Renal cortical epithelial cell (primary cell): ENCODE measurements at places on chromosomes 12 and 14. TPM values are rescaled to one million over a fixed set of nuclear protein-coding genes. Genes with fewer than 3 reads are reported as not detected.

Gene GLT1D1
- not detected in 2 replicates for total RNA-seq

Gene TOGARAM1
- 14.2 and 40.5 TPM in 2 replicates for total RNA-seq

GRCh38 chr12:114626-115211 is 48.2 kb downstream of the IQSEC3 start:
- DNase-seq: no peak

- DNase-seq: no peak
Measured at GRCh38 chr14:105711841-105712460, 185.6 kb downstream of the TMEM121 start.

DNA sequence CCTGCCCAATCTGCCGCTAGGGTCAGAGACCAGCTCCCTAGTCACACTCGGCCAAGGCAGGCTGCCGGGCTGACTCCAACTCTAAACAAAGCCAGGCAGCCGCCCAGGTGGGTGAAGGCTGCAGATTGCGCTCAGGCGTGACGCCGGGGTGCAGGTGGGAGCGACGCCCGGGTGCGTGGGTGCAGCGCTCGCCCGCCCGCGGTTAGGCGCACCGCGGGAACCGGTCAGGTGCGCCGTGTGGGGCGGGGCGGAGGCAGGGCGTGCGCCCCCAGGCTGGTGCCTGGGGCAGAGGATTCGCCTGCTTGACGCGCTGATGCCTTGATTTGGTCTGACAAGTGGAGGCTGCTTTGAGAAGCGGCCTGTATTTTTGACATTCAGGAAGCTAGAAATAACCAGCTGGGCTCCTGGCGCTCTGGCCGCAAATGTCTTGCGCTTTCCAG is 126.7 kb upstream of the HIF1A start:
- DNase-seq: peak; percentile 70

- no peak for DNase-seq
Measured at GRCh38 chr12:3250576-3250975, 173.4 kb downstream of the TSPAN9 start.

Gene TCL1B
- not detected in 2 replicates for total RNA-seq

GRCh38 chr14:22986508-22987054 is 4.2 kb upstream of the AJUBA start:
- peak; percentile 81 for DNase-seq

DNA sequence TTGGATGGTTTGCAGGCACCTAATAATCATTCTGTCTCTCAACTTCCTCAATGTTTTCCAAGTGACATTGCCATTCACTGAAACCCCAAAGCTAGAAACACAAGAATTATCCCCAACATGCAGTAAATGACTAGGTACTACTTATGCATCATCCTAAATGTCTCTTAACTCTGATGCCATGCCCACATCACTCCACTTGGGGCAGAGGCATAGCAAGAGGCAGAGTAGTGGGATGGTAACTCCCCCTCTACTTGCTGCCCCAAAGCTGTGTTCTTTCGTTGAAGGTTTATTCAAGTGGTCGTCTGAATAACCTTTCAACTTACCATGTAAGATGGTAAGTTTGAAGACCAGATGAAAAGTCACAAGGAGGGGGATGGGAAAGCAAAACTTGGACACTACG is 77.9 kb upstream of the SOX5 start:
- DNase-seq: no peak

Gene PRICKLE1
- total RNA-seq: 11.6 and 130 TPM in 2 replicates

DNA sequence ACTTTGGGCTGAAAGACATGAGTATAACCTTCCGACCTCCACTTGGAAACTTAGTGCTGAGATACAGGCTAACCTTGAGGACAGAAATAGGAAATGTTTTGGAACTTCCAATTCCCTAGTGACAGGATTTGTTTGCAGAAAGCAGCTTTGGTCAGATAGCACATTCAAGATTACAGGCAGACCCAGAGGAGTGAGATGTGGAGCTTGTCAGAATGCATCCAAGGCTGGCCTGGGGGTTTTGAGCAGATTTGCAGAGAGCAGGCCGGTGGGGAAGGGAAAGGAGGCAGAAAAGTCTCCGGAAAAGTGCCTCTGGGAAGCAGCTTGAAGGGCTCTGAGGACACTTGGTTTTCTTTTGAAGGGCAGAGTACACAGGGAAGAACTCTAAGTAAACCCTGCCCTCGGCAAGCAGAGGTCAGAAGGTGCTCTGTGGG is 180.3 kb downstream of the ETV6 start:
- DNase-seq: no peak

GRCh38 chr14:30333934-30334333 is 225.0 kb upstream of the G2E3 start:
- no peak for DNase-seq

Gene FAR2
- total RNA-seq: 1.6 and 17.0 TPM in 2 replicates

DNA sequence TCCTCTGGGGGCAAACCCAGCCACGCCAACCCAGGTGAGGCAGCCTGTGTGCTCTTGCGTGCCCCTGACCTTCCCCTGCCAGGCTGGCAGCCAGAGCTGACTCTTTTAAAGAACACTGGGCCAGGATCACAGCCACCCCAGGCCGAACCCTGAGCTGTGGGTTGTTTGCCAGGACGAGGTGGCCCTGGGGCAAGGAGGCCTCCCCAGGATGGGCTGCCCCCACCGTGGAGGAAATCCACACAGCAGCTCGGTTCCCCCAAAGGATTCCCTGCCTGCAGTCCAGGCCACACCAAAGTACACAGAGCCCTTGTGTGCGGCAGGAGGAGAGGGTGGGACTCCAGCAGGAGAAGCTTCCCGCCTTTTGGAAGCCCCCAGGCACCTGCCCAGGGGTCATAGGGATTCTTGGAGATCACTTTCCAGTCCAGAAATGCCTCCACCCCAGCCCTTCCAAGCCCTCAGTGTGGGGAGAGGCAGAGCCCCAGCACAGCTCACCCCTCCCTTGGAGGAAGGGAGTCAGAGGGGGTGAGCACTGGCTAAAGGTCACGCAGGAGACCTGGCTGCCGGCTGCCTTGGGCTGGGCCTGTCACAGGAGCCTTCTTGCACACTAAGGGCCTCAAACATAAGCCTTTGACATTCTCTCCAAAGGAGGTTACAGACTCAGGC is 115.6 kb downstream of the CALM1 start:
- DNase-seq: no peak

Gene PIK3C2G
- 0.85 TPM in 1 of 2 replicates, not detected in the other for total RNA-seq
